ENCODE measurements at places on chromosomes 13 and 19.

- no peak for DNase-seq
Measured at GRCh38 chr13:75938811-75939560, 302.9 kb downstream of the LMO7 start.

- DNase-seq = no peak
Measured at GRCh38 chr13:90806016-90806615, 541.4 kb upstream of the MIR17HG start.

DNA sequence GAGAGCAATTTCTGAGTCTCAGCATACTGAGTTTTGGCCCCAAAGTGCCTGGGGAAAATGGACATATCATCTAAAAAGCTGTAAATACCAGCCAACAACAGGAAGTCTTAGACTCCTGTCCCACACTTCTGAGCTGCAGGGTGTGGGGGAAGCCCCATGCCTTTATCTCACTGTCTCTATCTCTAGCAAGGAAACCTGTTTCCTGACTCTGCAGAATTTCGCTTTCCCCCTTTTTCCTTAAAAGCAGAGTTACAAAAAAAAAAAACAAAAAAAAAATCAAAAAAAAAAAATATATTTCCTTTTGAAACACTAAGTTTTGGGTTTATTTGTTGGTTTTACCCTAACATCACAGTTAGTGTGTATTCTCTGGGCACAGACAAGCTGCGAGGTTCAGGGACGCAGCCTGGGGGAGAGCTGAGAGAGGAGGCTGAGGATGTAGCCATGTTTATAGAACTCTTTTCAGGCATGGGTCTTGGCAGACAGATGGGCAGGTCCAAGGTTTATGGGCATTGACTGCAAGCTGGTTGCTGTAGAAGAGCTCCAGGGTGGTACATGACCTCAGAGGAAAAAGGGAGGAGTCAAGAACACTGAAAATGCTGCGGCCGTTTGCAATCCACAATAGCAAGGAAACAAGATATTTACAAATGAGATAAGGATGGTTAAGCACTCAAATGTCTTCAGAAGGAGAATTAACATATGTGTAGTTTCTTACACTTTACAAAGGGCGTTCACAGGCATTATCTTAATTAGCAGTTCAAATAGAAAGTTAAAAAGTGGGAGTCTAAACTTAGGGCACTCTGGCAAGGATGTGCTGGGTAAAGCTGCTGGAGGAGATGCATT is 4.9 kb downstream of the MBNL2 start:
- no peak for DNase-seq

- DNase-seq = no peak
Measured at GRCh38 chr13:49214917-49215376, 5.2 kb upstream of the MLNR start.

DNA sequence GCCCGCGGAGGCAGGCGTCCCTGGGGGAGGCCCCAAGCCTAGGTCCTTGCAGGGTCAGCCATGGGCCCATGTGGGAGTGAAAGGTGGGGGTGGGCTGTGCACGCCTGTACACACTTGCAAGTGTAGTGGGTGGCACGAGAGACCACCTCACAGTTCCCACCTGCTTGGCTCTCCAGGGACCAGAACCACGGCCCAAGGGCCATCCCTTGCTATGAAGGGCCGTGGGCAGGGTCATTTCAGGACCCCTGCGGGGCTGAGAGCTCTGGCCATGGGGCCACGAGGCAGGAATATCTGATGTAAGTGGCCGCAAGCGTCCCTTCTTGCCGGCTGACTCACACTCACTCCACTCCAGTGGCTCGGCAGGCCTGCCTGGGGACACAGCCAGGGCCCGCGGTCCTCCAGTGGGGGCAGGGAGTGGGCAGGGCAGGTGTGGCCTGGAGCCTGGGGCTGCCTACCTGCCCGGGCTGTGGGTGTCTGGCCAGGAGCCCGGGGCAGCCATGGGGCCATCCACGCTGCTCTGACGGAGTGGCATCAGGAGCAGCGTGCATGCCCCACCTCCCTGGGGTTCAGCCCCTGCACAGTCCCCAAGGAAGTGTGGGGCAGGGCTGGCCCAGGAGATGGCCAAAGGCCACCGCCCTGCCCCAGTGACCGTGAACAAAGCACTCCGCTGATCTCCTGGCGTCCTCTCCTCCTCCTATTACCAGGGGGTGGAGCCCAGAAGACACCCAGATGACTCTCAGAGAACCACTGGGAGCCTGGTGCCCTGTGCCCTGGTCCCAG is 8.6 kb upstream of the MKNK2 start:
- no peak for DNase-seq

GRCh38 chr13:31089649-31090048 is 72.1 kb downstream of the HSPH1 start:
- DNase-seq = no peak

- no peak for DNase-seq
Measured at GRCh38 chr19:5397804-5398692, 57.2 kb upstream of the ZNRF4 start.

DNA sequence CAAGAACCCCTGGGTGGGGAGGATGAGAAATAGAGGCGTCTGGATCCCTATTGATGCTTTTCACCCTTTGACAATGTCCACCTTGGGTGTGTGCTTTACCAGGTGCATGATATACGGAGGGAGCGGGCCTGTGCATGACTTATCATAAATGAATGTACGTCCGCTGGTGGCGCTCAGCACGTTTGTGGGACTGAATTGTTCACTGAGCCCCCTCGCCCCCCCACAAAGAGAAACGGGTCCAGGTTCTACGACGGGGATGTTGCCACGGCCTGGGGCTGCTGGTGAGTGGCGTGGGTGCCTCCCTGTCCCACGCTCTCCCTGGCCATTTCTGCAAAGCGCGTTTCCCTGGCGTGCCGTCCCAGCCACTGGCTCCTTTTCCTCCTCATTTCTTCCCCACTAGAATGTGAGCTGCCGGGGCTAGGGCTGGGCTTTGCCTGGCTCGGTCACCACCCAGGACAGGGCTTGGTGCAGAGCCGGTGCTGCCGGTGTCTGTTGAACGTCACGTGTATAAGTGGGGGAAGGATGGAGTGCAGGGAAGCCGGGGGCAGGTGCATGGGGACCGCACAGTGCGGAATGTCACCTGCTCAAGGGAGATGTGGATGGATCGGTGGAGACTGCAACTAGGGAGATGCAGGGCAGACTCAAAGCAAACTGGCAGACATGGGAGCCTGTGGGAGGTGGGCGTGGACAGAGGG is 21.6 kb downstream of the LRRC4B start:
- no peak for DNase-seq

DNA sequence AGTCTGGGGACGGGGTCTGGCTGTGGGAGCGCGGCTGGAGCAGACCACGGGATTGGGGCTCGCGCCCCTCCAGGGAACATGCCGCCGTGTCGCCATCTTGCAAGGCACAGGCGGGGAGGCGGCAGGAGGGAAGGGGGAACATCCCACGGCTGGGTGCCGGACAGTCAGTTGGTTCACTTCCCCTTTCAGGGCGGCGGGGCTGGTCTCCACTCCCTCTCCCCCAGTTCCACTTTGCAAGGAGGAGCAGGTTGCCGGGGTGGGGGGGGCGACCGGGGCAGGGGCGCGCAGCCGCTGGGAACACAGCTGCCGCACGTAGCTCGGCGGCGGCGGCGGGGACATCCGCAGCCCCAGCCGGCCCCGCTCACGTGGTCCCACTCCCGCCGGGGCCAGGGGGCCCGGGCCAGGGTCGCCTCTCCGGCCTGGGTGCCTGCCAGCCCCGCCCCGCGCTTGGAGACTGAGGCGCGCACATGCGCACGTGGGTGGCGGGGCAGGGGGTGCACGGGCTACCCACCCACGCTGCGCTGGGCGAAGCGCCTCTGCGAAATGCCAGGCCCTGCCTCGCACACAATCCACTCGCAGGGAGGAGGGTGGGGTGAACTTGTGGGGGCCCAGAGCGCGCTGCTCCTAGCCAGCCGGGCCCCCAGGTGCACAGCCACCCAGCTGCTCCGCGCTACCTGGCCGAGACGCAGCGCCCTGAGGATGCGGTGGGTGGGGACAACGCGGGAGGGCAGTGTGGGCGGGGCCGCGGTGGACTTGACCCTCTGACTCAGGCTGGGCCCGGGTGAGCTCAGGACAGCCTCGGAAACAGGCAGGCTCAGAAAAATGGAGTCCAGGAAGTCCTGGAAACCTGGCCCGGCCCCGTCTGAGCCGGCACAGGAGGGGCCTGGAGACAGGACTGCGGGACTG is 6.4 kb downstream of the KLF16 start:
- DNase-seq = no peak

- no peak for DNase-seq
Measured at GRCh38 chr13:54953786-54954185, 1925.2 kb downstream of the OLFM4 start.

DNA sequence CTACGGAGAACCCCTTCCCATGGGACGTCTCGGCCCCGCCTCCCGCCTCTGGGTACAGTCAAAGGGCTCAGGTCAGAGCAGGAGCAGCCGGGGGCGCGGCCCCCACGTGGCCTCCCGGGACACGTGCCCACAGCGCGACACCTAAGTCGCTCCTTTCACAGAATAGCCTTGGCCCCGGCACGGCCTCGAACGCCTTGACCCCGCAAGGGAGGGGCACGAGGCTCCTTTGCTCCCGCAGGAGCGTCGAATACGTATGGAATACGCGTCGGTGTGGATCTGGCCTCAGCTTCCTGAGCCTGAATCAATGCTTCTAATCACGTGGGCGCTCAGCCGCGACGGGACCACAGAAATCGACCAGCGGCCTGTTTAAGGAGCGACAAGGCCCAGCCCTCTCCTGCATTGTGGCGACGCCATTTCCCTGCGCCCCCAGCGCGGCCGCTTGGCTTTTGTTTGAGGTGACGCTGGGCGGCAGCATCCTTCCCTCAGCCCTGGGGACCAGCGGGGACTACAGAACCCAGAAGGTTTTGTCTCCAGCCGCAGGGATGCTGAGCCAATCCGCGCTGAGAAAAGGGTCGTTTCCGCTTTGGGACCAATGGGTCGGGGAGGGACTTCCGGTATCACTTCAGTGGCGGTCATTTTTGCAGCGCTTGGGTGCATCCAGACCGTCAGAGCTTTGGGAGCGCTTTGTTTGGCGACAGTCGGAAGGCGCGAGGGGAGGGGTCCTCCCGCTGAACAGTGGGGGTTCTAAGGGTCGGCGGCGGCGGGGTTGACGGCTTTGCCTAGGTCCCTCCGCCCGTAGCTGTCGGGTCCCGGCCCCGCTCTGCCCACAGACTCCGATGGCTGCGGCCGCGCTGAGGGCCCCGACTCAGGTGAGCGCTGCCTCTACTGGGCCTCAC is at the start of gene ZIK1:
ZIK1 (plus strand) TSS at position 625 of the 896 bp plus-strand sequence; CDS start at position 837, 212 bp downstream.
- peak; percentile 58 for DNase-seq

DNA sequence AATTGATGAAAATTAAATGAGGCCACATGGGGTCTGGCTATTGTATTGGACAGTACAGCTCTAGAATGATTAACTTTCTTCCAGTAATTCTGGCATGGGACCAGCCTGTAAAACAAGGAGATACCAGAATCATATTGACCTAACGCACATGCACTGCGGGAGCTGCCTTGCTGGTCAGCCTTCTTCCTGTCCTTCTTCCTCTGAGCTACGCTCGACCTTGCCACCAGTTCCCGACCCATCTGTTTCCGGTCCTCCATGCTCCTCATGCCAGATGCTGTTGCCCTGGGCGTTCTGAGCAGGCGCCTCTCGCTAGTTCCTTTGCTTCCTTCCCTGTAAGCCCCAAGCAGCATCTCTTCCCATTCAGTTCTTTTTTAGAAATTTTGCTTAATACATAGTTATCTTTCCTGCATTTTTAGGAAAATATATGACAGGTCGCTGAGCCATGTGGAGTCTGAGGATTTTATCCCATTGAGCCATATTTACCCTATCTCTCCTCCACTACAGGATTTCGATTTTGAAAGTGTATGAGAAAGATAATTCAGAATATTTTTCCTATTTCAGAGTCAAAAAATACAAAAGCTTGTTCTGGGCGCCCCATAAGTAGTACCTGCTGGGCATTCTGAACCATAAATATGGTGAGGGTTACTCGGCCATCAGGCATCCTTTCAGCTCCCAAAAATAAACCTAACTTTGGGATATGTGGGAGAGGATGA is 38.6 kb downstream of the TNFRSF19 start:
- DNase-seq = no peak

GRCh38 chr13:114149774-114150740 is 17.6 kb upstream of the RASA3 start:
- peak; percentile 72 for DNase-seq

DNA sequence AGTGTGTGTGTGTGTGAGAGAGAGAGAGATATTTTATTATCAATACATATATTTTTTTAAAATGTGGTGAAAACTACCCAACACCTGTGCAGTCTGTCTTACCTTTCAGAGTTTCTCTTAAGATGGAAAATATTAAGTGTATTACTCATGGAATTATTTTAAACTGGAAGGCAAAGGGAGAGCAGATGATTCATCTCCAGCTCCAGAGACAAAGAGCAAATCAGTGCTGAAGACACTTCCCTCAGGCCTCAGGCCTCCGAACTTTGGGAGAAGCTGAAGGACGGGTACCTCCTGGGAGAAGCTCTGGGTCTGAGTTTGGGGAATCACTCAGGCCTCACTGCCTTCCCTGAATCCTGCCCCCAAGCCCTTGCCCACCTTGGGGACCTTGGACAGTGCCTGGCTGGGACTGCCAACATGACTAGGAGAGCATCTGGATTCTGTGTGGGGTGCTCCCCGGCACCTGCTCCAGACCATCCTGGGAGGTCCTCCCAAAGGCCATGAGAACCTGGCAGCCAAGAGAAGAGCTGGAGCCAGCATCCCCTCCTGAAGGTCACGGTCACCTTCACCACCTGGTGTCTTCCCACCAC is 170.4 kb upstream of the UBL3 start:
- no peak for DNase-seq

DNA sequence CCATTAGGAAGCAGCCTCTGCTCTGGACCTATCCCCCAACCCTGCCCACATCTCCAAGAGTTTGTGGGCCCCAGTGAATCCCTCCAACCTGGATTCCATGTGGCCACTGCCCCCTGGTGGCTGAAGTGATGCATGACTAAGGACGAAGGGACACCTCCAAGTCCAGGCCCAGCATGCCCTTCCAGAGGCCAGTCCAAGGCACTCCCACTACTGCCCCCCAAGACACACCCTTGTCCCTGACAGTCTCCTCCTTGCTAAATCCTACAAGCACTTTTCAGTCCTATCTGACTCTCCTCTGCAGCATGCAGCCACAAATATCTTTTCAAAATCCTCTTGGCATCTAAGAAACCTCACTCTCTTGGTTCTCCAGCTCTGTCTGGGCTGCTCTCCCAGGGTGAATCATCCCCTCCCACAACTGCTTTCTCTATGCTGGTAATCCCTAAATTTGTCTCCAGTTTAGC is 33.0 kb downstream of the DEDD2 start:
- DNase-seq = peak; percentile 77

DNA sequence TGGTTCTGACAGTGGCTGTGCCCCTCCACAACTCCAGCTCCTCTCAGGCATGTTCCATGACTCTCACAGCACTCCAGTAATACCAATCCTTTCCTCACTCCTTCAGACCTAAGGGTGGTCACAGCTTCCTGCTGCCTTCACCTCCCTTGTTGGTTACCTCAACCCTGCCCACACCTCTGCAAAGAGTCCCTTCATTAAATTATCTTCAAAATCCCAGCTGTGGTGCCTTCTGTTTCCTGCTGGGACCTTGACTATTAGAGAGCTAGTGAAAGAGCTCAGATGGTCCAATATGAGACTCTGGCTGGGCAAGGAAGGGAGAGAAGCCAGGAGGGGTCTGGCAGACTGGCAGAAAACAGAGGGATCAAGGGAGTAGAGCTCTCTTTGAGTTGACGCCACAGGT is 26.1 kb downstream of the DEDD2 start:
- no peak for DNase-seq
